ENCODE measurements at places on chromosomes 12 and 14.

GRCh38 chr14:39243831-39244230 is 10.1 kb downstream of the MIA2 start:
- no peak for DNase-seq

- DNase-seq, result no peak
These were observed 41.7 kb upstream of the FRS2 start for GRCh38 chr12:69428351-69429073.

- no peak for DNase-seq
These were observed 34.4 kb upstream of the CCNT1 start for GRCh38 chr12:48750769-48751356.

GRCh38 chr14:75126121-75126544 is 715 bp downstream of the NEK9 start:
- no peak for DNase-seq

GRCh38 chr12:75560167-75560566 is 48.8 kb upstream of the KRR1 start:
- DNase-seq, result no peak

- DNase-seq, result no peak
These were observed 59.8 kb upstream of the KIF21A start for GRCh38 chr12:39502726-39503125.

- no peak for DNase-seq
These were observed 1.5 kb downstream of the KLRB1 start for GRCh38 chr12:9606247-9606646.

GRCh38 chr14:89379006-89379405 is 38.0 kb downstream of the FOXN3 start:
- DNase-seq, result no peak

All from stimulated activated CD8-positive, alpha-beta memory T cell treated with anti-CD3 and anti-CD28 coated beads, Interleukin-7, amount 100 ng/mL, for 1 hour (primary cell).